ENCODE measurements at places on chromosomes 13 and 19.

DNA sequence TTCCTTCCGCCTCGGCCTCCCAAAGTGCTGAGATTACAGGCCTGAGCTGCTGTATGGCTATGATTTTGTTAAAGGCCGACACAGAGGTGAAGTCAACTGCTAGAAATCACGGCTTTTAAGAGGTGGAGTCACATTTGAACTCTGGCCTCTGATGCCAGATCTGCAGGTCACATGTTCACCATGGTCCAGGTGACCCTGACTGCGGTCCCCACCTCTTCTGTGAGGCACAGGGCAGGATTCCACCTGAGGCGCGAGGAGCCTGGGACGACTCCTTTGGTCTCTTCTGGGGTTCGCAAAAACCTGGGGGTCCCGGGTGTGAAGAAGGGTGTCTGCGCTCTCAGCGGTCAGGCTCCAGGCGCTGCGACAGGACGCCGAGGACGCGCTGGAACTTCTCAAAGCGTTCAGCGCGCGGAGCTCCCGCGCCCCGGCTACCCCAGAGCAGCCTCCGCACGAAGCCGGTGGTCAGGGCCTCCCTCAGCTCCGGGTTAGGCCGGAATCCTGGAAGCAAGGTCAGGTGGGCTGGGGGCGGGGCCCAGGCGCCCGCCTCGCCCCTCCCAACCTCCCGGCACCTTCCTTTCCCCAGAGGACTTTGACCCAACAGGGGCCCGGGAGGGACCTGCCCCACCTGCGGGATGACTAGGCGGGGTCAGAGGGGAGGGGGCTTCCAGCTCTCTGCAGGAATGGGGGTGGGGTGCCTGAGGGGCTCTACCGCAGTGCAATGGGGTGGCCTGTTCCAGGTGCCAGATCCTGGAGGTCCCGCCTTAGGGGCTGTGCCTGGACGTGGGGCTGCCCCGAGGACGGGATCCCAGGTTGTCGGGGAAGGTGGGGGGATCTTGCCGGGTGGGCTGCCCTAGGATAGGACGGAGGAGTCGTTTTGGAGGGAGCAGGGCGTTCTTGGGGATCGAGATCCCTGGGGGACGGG lies 13.0 kb downstream of the TRIP10 start:
- DNase-seq, result no peak

DNA sequence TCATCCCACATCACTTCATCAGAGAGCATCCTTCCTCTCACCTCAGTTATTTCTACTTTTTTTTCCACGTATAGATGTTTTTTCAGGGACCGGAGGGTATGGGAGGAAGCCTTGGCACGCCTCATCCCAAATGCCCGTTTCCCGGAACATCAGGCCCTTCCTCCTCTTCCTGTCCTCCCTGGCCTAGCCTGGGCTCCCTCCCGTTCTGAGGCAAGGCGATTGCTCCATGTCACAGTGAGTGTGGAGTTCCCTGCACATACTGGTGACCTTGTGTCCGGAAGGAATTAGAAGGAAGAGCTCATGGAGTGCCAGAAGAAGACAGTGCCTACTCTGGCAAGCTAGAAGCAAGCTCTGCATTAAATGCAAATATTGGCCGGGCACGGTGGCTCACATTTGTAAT lies 1.1 kb upstream of the ZNF627 start:
- no peak for DNase-seq

DNA sequence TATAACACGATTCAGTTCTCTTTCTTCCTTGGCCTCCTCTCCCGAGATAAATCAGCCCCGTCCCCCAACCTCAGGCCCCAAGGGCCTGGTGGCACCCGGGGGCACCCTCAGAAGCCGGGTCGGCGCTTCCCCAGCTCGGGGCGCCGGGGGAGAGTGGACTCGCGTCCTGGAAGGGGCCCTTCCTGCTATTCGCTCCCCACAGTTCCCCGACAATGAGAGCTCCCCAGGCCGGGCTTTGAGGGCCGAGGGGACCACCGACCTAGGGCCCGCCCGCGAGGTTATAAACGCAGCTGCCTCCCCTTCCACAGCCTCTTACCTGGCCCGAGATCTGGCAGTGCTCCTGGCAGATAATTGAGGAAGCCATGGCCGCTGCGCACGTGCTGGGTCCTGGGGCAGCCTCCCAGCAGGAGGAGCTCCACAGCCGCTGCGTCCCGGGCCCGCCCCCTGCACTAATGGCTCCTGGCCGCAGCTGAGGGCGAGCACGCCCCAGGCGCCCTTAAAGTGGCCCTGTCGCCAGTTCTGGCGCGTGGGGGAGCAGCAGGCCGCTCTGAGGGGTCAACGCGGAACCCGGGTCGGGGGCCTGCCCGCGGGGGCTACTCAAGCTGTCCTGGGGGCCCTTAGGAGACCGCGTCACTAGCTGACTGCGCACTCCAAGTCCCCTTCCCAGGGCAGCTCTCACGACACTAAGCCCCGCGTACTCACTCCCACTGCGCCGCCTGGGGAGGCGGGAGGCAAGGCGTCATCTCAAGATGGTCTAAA lies at the start of gene SOHLH2:
TSS of gene SOHLH2 (minus strand) at position 394 of the 759 bp plus-strand sequence. CDS start at position 364, 30 bp downstream.
- no peak for DNase-seq

- DNase-seq, result no peak
These were observed 734.3 kb upstream of the MIR17HG start for GRCh38 chr13:90613076-90613795.

GRCh38 chr13:23254506-23254905 lies 73.7 kb downstream of the SGCG start:
- no peak for DNase-seq

DNA sequence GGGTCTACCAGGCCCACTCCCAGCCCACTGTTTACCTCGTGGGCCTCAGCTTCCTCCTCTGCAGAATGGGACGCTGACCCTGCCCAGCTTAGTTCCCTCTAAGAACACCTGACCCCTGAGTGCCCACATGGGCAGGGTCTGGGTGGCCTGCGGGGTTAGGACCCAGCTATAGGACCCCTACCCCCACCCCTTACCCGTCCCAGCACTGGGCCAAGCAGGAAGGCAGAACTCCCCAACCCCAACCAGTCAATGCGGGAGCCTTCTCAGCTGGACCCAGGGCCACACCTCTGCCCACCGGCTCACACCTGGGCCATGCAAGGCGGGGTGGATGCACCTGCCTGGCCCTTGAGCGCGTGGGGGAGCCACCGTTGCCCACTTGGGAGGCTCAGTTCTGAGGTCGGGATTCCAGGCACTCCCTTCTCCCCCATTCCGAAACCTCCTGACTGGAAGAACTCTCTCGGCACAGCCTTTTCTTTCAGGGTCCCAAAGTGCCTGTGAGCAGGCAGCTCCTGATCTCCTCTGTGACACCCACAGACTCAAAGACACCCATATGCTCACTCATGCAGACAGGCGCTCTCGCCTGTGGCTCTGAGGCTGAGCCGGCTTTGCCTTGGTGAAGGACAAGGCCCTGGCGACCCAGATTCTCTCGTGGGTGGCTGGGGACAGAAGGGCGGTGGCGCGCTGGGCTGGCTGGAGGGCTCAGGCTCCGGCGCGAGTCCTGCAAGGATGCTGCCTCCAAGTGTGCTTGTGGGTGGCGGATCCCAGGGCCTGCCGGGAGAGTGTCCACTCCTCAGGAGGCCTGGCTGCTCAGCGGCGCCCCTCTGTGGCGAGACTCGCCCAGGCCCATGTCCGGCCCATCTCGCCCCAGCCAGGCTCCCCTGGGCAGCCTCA lies 27.9 kb upstream of the PARP4 start:
- DNase-seq, result no peak

All from CD4-positive, alpha-beta T cell treated with Interleukin-17A for 1 hour (primary cell).